ENCODE measurements at places on chromosomes 4 and X.

DNA sequence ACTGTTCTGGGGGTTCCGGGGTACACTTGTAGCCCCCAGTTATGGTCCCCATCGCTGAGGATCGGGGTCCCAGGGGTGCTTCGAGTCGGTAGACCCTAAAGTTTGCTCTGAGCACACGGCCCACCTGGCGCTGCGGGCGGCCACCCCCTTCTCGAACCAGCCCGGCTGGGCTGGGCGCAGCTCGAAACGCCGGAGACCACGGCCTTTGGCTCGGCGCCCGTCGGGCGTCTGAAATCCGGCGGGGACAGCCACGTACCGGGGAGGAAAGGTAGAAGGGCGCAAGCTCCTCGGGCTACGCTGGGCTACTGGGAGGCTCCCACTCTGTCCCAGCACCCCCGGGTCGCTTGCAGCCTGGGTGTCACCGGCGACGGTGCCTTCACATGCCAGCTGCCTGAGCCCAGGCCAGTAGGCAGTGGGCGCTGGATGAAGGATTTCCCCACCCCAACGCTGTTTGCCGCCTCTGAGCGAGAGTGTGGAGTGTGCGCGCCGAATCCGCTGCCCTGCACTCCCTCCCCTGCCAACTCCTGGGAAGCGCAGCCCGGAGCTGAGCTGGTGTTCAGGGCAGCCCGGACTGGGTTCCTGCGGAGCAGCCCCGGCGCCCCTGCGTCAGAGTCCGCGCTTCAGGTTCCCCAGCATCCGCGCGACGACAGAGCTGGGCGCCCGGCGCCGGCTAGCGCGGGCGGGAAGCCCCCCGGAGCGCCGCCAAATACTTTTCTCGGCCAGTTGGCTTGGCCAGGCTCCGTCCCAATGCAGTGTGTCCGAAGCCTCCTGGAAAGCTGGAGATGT is 637 bp downstream of the MAMLD1 start:
- DNase-seq, result no peak

DNA sequence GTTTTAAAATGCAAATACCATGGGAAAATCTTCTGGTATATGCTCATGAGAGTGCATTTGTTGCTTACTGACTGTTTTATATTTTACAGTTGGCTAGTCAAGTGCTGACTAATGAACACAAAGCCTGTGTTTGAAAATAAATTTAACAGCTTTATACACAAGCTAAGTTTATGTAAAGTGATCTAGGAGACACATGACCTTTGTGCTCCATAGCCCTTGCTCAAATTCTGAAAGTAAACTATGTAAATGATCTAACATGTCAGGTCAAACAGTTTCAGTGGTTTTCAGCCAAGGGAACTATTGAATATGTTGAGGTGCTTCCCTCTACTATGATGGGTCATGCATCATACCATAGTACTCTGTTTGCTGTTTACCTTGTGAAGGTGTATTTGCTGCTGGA is 36.7 kb downstream of the DIAPH2 start:
- no peak for DNase-seq

GRCh38 chr4:932713-933070 is 432 bp downstream of the TMEM175 start:
- peak; percentile 57 for DNase-seq

DNA sequence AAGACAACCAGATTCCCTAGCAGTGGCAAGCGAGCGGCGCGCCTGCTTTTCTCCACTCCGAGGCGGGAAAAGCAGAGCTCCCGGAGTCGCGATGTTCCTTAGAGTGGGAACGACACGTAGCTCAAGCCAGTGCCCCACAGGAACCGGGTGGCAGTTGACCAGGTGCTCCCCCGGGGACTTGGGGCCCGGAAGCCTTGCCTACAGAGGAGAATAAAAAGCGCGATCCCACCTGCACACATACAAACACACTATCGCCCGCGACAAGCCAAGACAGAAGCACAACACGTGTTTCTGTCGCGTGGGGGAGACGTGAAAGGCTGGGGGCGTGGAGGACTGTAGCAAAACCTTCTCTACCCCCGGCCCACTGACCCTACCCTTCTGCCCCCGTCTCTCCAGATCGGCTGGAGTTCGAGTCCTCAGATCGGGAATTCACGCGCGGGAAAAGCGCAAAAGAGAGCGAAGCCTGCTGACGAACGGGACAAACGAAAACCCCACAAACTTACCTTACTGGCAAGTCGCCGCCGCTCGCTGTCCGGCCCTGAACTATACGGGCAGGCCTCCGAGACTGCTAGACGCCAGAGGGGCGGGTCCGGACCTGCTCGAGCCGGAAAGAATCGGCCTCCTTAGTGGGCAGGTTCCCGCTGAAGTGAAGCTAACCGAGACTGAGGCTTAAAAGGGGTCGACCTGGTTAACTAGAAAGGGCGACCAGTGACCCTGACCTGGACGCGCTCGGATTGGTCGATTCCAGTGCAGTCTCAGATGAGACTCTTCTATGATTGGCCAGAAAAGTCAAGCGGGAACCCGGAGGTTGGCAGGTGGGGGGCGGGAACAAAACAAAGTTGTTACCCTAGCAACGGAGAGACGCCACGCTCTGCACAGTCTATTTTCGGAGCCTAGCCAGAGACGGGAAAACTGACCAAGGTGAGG is at the start of the genes DNAAF6 and NUP62CL:
Gene DNAAF6 (plus strand): TSS at position 842 of the 927 bp plus-strand sequence. CDS start 6,265 bp downstream, outside the sequence.
Gene NUP62CL (minus strand): TSS at position 664 of the 927 bp plus-strand sequence. CDS start 31,287 bp downstream, outside the sequence.
- DNase-seq, result peak; percentile 70

GRCh38 chr4:909131-909571 is 23.0 kb downstream of the GAK start:
- peak; percentile 39 for DNase-seq

DNA sequence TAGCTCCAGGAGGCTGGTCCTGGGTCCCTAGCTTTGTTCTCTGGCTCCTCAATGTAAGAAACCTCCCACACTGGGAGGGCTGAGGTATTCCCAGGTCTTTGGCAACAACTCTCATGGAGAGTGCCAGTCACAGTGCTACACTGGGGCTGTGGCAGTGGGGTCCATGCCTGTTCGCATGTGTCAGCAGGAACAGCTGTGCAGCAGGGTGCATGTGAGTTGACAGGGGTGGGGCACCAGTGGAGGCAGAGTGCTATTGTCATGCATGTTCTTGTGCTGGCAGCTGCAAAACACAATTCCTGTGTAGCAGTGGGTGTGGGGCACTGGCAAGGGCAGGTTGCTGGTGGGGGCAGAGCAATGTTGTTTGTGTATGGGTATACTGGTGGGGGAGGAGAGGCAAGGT is 246.0 kb downstream of the CXXC4 start:
- DNase-seq, result no peak

DNA sequence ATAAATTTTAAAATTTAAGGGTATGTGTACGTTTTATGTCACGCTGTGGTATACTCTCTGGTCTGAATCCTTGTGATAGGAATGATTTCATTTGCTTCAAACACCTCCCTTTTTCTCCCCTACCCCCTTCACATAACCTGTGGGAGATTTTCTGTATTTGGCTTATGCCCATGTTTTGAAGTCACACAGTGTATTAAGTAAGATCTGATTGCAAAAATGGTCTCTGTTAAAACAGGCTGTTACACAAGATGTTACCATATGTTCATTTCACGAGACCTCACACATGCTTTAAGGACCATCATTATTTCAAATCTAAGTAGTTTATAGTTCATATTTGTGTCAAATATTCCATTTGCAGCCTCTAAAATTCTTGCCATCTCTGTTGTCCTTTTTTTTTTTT is 63.5 kb downstream of the TMEM131L start:
- no peak for DNase-seq

DNA sequence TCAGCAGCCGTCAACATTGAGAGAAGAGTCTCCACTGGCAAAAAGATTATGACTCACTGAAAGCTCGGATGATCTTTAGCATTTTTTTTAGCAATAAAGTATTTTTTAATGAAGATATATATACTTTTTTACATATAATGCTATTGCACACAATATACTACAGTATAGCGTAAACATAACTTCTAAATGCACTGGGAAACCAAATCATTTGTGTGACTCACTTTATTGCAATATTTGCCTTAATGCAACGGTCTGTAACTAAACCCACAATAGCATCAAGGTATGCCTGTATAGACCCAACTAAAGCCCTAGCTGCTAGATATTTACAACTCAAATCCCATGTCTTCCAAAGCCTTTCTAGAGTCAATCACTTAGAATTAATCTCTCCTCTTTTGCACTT is 52.3 kb upstream of the EDNRA start:
- no peak for DNase-seq

DNA sequence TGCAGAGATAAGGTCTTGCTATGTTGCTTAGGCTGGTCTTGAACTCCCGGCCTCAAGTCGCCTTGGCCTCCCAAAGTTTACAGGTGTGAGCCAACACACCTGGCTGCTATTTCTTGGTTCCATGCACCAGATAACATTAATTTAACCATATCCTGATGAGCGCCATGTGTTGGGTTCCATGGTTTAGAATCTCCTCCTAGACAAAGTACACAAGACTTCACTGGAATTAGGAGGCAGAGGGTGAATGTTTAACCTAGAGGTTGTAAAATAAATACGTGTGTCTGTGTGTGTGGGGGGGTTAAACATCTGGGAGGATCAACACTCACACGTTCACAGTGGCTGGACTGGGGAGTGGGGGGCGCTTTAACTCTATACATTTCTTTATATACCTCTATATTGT is 32.4 kb upstream of the SORCS2 start:
- no peak for DNase-seq

GRCh38 chrX:39774774-39775328 is 322.9 kb downstream of the BCOR start:
- DNase-seq, result no peak

- no peak for DNase-seq
These were observed 708 bp upstream of the PCGF3 start for GRCh38 chr4:704971-705277.

DNA sequence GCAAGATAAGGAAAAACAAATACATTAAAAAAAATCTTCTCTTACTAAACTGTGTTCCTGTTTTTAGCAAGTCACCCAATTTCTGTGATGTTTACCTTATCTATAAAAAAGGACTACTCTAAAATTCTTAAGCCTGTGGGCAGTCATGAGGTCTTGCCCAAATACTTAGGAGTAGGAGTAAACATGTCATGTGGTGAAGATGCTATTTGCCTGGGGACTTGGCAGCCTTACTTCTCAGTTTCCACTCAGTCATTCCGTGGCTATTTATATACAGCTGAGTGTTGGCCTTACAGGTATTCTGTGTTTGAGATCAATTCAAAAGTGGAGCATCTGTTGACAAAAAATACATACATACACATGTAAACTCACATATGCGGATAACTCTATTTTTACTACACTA is 89.9 kb upstream of the TLR2 start:
- DNase-seq, result no peak

- peak; percentile 30 for DNase-seq
These were observed 213.6 kb downstream of the PALLD start for GRCh38 chr4:168710353-168710946.

- no peak for DNase-seq
These were observed 128.4 kb upstream of the TMEM164 start for GRCh38 chrX:109874548-109874947.

- no peak for DNase-seq
These were observed 27.5 kb downstream of the TMEM156 start for GRCh38 chr4:39004758-39005157.

GRCh38 chrX:107730991-107731766 is 44.4 kb downstream of the TSC22D3 start:
- no peak for DNase-seq

- DNase-seq, result no peak
These were observed 88.0 kb upstream of the RAPGEF2 start for GRCh38 chr4:159014859-159015258.

DNA sequence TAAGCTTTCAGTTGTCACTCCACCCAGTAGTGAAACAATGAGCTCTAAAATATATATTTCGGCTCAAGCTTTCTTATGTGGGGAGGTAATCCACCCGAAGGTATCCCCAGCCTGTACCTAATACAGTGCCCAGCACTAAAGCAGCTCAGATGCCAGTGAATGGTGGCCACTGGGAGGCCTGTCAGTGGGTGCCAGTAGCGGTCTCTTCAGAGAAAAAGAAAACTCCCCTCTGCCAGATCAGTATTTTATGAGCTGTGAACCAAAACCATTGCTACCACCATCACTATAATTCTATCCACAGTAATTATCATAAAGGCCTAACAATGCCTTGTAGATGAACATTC is 835 bp upstream of the NFKB1 start:
- DNase-seq, result no peak

- peak; percentile 26 for DNase-seq
These were observed 106.1 kb downstream of the UCHL1 start for GRCh38 chr4:41362621-41363383.

DNA sequence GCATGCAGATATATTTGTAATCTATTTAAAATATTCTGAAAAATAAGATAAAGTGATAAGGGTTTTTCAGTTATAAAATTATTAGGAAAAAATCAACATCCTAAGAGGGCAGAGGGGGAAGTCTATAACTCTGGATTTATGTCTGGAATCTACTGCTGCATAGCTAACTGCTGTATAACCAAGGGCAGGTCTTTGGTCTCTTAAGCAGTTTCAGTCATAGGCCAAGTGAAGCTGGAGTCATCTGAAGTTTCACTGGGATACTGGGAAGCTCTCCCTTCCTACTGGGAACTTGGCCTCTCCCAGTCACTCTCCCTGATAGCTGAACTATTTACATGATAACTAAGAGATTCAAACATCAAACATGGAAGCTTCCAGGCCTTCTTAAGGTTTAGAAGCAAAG is 1409.9 kb upstream of the PCDH7 start:
- no peak for DNase-seq

DNA sequence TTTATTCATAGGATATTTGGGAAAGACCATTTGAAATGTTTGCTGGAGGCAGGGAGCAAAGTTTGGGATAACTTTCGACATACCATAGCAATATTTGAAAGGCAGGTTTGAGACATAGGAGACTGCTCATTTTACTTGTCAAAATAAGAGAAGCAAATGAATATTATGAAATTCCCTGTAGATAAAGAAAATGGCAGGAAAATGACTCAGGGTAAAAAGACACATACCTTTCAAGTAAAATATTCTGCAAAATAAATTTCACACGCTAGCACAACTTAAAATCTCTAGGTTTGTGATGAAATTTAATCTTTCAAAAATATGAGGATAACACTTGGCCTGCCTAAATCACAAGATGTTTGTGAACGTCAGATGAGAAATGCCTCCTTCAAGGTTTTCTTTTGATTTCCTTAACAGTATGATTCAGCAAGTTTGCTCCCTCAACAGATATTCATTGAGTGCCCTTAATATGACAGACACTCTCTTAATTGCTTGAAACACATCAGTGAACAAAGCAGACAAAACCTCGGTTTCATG is 6.6 kb downstream of the TMEM156 start:
- DNase-seq, result no peak

- DNase-seq, result no peak
These were observed 24.0 kb downstream of the BTC start for GRCh38 chr4:74770226-74770910.

DNA sequence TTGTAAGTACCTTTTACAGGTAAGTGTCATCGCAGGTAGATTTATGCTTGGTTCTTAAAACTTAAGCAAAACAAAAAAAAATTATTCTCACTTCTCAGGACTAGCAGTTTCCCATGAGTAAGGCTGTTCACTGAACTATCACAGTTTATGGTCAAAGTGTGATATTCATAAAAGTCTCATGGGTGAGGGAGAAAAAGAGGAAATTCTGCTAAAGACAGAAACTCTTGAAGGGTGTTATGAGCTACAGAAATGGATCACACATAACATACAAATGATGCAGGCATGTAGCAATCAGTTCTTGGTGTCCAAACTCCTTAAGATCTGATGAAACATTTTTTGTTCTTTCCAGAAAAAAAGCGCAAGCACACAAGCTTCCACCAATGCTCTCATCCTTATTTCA is 8.5 kb downstream of the RAB9A start:
- DNase-seq, result no peak

All from right cardiac atrium (tissue), 5 donors.